ENCODE measurements at places on chromosomes 1 and 21.
A peak's percentile ranks its signal among the peaks of the same experiment; 100 is the strongest.

- peak; percentile 89 for DNase-seq
- H3K27ac ChIP-seq = peak overlapping the region; percentile 56
- no peaks in the 10 kb centered on the region for H3K36me3 ChIP-seq
- peaks cover 38% of the 10 kb centered on the region for H3K4me1 ChIP-seq
- H3K27me3 ChIP-seq = no peaks in the 10 kb centered on the region
These were observed 72.2 kb upstream of the SELENON start for GRCh38 chr1:25727635-25728286.

GRCh38 chr1:210456731-210457255, 128.1 kb downstream of the HHAT start:
- H3K27ac ChIP-seq = no peak overlapping the region
- no peak for DNase-seq
- no peaks in the 10 kb centered on the region for H3K27me3 ChIP-seq
- H3K4me3 ChIP-seq = no peak overlapping the region

- H3K27ac ChIP-seq = no peak overlapping the region
- H3K4me1 ChIP-seq = no peaks in the 10 kb centered on the region
- no peak for DNase-seq
- no peak overlapping the region for H3K4me3 ChIP-seq
- H3K27me3 ChIP-seq = no peaks in the 10 kb centered on the region
These were observed 46.9 kb upstream of the ADAMTS1 start for GRCh38 chr21:26892151-26892550.

DNA sequence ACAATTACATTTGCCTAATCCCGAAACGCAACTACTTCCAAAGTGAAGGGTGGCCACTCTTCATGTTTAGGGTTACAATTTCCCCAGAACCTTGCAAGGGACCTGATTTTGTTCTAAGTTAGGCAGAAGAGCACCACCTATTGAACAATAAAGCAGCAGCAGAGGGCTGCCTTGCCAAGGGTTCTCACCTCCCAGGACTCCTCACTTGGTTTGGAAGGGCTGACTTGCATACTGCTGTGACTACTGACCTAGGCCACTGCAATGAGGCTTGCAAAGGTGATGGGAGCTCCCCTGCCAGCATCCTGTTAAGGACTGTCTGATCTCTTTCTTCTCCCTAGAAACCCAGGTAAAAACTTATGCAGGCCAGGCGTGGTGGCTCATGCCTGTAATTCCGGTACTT, 14.2 kb downstream of the MTOR start:
- no peak overlapping the region for H3K27ac ChIP-seq
- H3K4me1 ChIP-seq = no peaks in the 10 kb centered on the region
- no peaks in the 10 kb centered on the region for H3K27me3 ChIP-seq
- no peak for DNase-seq

DNA sequence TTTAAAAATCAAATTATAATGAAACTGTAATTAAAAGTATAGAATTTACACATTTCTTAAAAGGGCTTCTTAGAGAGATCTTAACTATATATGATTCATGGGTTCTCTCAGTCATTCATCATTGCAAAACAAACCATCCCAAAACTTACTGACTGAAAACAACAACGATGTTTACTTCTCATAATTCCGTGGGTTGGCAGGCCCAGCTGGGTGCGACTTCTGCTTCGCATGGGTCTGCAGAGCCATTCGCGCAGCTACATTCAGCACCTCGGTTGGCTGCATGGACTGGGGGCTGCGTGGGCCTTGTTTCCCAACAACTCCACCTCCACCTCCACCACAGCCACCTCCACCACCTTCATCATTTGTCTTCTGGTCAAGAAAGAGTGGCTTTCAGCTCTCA, 4.0 kb downstream of the SLAMF8 start:
- H3K27me3 ChIP-seq = no peaks in the 10 kb centered on the region
- H3K4me3 ChIP-seq = no peak overlapping the region
- no peaks in the 10 kb centered on the region for H3K36me3 ChIP-seq
- H3K4me1 ChIP-seq = peaks cover 6% of the 10 kb centered on the region

DNA sequence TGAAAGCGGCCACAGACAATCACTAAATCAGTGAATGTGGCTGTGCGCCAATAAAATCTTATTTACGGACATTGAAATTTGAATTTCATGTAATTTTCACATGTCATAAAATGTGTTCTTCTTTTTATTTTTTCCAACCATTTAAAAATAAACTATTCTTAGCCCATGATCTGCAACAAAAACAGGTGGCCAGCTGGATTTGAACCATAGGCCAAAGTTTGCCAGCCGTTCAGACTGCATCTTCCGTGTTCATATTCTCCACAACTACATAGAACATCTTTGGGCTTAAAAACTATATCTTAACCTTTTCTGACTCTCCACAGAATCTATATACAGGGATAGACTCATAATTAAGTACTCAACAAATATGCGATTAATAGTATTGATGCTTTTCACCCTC, 81.2 kb upstream of the RALGPS2 start:
- no peaks in the 10 kb centered on the region for H3K4me1 ChIP-seq
- no peak overlapping the region for H3K27ac ChIP-seq
- no peak overlapping the region for H3K4me3 ChIP-seq
- DNase-seq = no peak
- no peaks in the 10 kb centered on the region for H3K27me3 ChIP-seq

GRCh38 chr1:78553859-78554258, 63.1 kb downstream of the PTGFR start:
- H3K27ac ChIP-seq = no peak overlapping the region
- H3K36me3 ChIP-seq = no peaks in the 10 kb centered on the region

DNA sequence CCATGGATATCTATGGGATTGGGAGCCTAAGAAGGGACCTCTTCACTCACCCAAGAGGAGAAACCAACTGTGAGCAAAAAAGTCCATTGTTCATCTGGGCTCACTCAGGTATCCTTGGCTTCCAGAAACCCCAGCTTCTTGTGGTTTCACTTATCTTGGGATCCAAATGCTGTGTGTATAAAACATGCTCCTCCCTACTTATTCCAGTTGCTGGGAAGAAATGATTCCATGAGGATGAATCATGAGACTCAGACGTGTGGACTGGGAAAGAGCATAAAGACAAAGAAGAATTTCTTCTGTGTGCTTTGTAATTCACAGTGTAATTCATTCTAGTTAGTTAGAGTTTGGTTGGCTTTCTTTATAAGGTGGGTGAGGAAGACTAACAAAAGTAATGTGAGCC, 283.7 kb downstream of the ZNF648 start:
- H3K27ac ChIP-seq = no peak overlapping the region
- no peak overlapping the region for H3K4me3 ChIP-seq
- H3K27me3 ChIP-seq = no peaks in the 10 kb centered on the region
- no peaks in the 10 kb centered on the region for H3K36me3 ChIP-seq

- no peak overlapping the region for H3K27ac ChIP-seq
- H3K27me3 ChIP-seq = no peaks in the 10 kb centered on the region
- H3K4me1 ChIP-seq = peaks cover 24% of the 10 kb centered on the region
These were observed 19.7 kb upstream of the KCNC4 start for GRCh38 chr1:110190282-110190929.

Data from sigmoid colon (tissue), 7 donors.